Stimulated activated CD8-positive, alpha-beta memory T cell treated with anti-CD3 and anti-CD28 coated beads, Interleukin-7, amount 100 ng/mL, for 24 hours (primary cell): ENCODE measurements at places on chromosomes 12 and 14.

DNA sequence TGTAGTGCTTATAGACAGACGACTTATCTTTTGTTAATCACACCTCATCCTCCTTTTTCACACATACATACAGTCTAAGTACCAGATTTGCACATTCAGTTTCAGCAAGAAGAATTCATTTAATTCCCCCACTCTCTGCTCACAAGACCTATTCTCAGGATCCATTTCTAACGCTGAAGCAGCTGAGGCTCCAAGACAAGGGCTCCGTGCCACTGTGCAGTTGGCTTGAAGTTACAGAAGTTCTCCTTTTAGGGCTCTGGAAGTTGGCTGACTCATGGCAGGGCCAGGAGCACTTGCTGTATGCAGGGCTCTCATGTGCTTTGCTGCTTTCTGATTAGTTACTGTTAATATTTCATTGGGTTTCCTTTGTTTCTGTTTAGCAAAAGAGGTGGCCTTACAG is 1566.9 kb upstream of the TMEM132C start:
- no peak for DNase-seq

DNA sequence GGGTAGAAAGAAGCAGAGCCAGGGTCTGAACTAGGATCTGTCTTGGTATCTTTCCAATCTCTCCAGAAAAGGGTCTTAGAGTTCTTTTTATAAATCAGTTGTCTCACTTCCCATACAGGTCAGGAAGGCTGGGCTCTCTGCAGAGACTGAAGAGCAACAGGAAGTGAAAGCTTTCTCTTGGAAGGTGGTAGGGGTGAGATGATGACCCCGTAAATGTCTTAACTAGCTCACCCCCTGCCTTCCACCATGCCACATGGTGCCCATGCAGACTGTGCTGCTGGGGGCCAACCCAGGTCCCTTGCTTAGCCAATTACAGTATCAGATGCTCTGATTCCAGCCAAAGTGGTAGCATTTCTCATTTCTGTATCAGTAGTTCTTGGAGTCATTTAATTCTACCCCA is 17.6 kb upstream of the RASSF8 start:
- DNase-seq: no peak

DNA sequence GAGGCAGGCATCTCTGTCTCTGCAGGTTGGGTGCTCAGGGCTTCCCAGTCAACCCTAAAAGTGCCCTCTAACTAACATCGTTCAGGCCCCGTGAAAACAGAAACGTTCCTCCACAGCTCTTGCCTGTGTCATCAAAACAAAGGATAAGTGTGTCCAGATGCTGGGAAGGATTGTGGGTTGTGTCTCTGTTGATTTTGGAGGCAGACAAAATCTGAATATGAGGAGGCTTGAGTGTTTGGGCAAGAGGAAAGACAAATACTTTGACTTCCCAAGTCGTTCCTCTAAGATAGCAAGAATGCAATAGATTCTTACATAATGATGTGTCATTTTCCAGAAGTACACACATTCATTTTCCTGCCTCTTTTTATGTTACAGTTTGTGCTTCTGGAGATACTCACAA is 52.9 kb downstream of the SERPINA3 start:
- no peak for DNase-seq

GRCh38 chr14:78674820-78675219 is 504.6 kb downstream of the NRXN3 start:
- DNase-seq: no peak

DNA sequence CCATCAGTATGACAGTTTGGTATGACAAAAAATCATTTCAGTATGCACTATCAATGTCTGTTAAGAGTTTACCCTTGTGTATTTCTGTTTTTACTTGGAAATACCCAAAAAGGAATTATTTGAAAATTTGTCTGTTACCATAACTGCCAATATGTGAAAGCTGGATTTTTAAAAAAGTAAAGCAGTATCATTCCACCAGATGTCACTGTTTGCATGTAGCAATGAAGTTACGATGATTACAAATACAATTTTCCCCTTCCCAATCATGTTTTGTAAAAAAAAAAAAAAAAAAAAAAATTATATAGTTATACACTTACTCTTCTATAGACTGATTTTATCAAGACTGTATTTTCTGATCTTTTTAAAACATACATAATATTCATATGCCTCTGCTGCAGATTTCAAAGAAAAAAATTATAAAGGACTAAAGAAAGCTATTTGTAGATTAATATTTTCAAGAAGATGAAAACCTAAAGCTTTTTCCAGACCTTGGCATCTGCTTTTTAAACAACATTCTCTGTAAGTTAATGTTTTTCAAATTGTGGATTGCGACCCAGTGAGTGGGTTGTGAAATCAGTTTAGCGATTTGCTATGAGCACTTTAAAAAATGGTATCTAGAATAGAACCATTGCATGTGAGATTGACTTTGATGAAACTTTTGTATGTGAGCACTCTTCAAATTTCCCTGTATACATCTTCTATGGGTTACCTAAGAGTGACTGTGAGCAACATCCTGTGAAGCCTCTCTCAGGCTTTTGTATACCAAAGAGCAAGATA is 114.2 kb downstream of the TTC6 start:
- DNase-seq: no peak

DNA sequence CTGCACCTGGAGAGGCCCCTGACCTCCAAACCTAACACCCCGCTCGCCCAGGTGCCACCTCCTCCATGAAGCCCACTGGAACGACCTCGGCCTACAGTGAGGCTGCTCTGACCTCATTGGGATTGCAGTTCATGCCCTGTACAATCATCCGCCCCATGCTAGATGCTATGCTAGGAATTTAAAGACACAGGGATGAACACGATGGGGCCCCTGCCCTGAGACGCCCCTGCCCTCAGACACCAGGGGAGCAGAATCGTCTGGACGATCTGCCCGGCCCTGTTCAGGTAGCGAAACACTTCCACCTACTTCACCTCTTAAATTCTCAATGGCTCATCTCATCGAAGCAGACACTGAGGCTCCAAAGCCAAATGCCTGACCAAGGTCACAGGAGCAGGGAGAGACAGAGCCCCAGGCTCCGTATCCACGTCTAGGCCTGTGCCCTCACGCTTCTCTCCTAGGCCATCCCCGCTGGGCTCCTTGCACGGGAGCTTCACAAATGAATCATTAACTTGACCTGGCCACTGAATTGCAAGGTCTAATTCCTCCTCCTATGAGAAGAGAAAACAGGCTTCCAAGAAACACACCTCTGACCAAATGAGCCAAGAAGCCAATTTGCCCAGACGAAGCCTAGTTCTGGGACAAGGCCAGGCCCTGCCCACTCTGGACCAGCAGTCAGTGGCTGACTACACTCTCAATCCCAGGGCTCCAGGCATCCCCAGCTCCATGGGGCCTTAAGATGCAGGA is 35.2 kb downstream of the SCARB1 start:
- no peak for DNase-seq

- DNase-seq: no peak
Observed at GRCh38 chr12:75837700-75838099, 193.9 kb downstream of the PHLDA1 start.

DNA sequence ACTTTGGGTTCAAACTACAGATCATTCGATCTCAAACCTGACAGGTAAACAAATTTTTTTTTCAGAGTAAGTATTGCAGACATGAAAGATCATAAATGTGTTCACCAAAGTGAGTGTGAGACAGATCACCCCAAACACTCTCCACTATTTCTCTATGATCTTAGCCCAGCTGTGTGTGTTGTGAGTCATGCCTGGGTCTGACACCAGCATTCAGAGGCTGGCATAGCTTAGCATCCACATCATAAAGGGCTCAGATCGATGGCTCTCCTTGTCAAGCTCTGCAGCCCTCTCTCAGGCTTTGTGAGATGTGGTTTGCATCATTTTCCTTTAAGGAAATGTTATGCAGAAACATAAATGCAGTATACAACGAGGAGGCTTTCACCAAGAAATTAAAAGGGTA is 164.9 kb downstream of the ETV6 start:
- no peak for DNase-seq

DNA sequence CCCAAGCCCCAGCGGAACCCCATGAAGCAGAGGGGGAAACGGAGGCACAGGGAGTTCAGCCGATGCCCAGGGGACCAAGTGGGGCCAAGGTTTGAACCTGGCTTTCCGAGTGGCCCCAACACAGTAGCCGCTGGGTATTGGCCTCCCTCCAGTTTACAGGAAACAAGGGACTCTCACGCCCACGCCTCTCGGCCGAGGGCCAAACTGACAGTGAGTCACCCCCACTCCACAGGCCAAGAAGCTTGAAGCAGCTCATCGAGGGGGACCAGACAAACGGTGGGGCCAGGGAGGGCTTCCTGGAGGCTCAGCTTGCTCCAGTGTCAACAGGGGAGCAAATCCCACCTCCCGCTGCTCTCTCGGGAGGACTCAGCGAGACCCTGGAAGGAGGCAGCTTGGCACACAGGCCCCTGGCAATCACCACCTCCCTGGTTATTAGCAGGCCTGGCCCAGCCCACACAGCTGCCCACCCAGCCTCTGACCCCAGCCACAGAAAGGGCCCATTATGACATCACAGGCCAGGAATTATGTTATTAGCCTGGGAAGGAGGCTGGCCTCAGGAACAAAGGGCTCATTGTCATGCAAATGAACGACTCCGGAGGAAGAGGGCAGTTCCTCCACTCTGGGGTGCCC is 54.6 kb downstream of the NCOR2 start:
- DNase-seq: no peak

- DNase-seq: no peak
Observed at GRCh38 chr14:94382716-94383596, 5.4 kb downstream of the SERPINA1 start.

DNA sequence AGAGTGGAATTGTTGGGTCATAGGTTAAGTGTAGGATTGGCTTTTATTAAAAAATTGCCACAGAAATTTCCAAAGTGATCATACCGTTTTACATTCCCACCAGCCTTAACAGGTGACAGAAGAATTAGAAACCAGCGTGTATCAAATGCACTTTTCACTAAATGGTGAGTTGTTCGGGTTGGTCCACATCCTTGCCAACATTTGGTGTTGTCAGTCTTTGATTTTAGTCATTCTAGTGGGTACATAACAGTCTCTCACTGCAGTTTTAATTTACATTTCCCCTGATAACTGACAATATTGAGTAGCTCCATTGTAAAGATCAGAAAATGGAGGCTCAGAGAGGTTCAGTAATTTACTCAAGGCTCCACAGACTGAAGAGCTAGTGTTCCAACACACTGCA is 237.8 kb upstream of the LHX5 start:
- DNase-seq: no peak

- no peak for DNase-seq
Observed at GRCh38 chr12:10268037-10268436, 39.6 kb upstream of the KLRD1 start.
